NCI-H524 (cell line): ENCODE measurements at places on chromosomes 2 and 18.

GRCh38 chr2:225072444-225072843, 30.2 kb upstream of the DOCK10 start:
- DNase-seq: no peak

GRCh38 chr2:177289824-177290628, 25.5 kb upstream of the NFE2L2 start:
- DNase-seq: no peak

GRCh38 chr2:49928551-49928950, 774.2 kb upstream of the FSHR start:
- no peak for DNase-seq

DNA sequence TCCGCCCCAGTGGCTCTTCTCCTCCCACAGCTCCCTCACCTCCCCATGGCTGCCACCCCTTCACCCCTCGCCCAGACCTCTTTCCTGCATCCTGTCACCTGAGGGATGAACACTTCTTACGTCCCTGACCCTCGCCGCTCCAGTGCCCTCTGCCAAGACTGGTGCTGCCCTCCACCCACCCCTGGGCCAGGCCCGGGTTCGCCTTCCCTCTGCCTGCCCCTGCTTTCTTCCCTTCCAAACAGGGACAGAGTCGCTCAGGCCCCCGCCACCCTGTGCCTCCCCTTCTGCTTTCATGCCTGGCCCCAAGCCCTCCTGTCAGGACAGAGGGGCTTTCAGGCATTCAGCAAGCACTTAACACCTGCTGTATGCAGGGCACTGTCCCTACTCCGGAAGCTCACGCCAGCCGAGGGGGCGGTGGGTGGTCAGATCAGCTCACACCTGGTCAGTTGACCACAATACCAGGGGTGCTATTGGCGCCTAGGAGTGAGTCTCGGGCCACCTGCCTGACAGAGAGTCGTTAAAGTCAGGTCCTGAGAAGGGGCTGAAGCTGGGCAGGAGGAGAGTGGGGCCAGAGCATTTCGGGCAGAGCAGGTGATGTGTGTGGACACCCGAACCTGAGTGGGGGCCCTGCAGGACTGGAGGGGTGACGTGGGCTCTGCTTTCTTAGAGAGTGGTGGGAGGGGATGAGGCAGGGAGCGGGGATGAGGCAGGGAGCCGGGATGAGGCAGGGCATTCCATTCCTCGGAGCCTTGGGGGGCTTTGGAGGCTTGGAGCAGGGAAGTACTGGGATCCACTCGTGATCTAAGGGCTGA, 26.0 kb upstream of the HPCAL1 start:
- DNase-seq: no peak

GRCh38 chr18:56933472-56933871, 213.4 kb upstream of the BOD1L2 start:
- no peak for DNase-seq

DNA sequence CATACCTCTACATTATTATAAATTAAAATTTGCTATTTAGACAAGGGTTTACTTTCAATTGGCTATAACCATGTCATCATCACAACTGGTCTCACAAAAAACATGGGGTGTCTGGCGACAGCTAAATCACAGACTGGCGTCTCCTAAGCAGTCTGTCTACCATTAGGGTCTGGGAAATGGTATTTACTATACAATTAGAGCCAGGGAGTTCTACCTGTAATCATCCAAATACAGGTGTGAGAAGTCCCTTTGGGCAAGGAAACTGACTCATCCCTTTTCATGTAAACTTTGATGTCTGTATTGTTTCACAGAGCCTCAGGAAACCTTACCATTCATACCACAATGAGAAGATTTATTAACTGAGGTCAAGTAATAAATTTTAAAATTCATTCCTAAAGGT, 126.7 kb downstream of the OLA1 start:
- no peak for DNase-seq

- no peak for DNase-seq
Measured at GRCh38 chr2:172968061-172968469, 107.6 kb upstream of the MAP3K20 start.

GRCh38 chr2:205218056-205218455, 464.2 kb upstream of the NRP2 start:
- no peak for DNase-seq

DNA sequence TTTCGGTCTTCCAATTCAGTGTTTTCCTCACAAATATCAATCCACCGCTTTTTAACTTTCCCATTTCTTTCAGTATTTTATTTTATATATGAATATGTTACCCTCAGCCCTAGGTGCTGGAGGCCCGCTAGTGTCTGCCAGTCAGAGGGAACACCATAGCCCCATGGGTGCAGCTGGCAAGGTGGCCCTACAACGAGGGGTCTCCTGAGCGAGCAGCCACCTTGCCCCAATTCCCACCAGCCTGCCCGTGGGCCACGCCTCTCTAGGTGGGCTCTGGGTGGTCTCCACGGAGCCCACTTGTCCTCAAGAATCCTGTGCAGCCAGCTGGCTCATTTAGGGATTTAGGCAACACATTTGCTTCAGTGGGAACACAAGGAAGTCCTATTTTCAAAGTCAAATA, 72.5 kb upstream of the RGPD5 start:
- no peak for DNase-seq

- DNase-seq: peak; percentile 23
Measured at GRCh38 chr2:141380008-141380979, 750.5 kb downstream of the LRP1B start.
